Stimulated activated CD4-positive, alpha-beta T cell treated with anti-CD3 and anti-CD28 coated beads, Interleukin-15, amount 100 ng/mL, for 1 hour (primary cell): ENCODE measurements at places on chromosomes 5 and 9.
A peak's percentile ranks its signal among the peaks of the same experiment; 100 is the strongest.

DNA sequence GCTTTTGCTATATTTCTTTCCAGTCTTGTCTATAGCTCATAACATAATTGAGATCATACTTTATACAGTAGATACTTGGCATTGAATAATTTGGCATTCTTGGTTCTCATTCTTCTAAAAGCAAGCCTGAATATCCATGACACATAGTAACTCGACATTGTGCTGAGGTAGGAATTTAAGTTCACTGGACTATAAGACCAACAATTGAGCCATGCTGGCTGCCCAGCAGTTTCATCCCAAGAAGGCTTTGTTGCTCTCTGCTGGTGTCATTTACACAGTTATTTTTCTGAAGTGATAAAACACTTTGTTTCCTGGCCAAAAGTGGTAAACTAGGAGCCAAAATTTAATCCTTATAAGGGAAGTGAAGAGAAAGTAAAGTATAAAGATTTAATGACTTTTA lies 192.0 kb downstream of the ADAMTSL1 start:
- no peak for DNase-seq

GRCh38 chr9:124414612-124415011 lies 630 bp downstream of the PSMB7 start:
- DNase-seq: no peak

DNA sequence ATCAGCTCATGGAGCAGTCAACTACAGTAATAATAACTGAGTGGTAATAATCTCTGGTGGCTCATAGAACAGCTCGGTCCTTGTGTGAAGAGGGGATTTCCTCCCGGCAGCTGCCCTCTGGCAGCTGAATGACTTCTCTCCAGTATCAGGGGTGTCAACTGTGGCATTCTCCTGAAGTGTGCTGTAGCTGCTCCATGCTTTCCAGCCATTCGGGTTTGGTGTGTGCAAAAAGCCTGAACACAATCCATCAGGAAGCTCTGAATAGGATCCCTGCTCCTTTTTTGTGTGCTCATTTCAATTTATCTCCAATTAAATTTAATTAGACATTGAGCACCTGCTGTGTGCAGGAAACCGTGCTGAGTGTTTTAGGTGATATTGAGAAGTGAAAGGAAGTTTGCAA lies 59.8 kb upstream of the BARX1 start:
- no peak for DNase-seq

DNA sequence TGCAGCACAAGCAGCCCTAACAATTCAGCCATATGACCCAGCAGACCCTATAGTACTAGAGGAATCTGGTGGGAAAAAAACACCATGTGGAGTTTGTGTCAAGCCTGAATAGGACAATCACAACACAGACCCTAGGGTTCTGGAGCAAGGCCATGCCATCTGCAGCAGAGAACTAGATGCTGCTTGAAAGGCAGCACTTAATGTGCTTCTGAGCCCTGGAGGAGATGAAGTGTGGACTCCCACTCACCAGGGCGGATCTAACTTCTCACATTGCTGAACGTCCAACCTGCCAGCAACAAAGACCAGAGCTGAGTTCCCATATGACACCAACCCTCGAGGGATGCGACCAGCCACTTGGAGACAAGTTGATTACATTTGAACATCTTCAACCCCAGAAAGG lies 43.2 kb downstream of the GABBR2 start:
- DNase-seq: no peak

DNA sequence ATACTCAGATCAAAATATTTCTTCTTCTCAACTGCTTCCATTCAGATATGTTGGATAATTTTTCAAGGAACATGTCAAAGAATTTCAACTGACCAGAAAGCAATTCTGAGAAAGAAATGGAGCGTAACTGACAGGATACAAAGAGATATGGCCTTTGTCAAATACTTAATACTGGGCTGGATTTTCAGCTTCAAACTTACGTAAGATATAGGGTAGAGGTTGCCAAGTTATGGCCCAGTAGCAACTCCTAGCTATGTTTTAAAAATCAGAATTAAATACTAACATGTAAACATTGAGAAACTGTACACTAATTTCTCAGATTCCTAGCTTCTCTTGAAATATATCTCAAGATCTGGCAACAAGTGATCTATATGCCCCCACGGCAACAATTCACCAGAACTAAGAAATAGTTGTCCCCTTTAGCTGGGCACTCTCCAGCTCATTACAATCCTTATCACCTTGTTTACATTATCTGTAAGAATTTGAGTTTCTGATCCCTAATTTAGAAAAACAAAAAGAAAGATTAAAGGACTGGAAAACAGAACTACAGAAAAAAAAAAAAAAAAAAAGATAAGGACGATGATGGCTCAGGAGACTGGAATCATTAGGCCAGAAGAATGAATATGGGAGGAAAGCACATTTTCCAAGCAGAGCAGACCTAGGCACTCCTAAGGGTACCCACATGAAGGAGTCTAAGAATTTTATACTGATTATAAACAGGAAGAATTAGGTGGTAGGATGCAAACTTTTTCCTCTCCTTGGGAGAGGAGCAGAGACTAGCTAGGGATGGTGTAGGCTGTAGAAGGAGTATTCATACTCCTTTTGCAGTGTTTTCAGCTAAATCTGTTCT lies 23.0 kb downstream of the INIP start:
- DNase-seq: no peak

- no peak for DNase-seq
These were observed 120.9 kb upstream of the STK32A start for GRCh38 chr5:147113967-147114366.

DNA sequence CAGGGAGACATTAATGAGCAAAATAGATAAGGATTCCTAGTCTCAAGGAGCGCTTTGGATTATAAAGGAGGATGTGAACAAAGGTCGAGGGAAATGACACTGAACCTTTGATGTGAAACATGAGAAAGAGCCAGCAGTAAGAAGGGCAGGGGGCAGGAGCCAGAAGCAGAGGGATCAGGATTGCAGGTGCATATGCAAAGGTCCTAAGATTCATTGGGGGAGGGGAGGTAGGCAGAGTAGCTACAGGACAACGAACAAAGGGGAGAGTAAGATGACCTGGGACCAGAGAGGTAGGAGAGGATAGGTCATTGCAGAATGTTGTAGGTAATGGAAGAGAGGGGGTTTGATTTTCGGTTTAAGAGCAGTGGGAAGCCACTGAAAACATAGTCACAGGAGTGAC lies 129.2 kb upstream of the TRPM3 start:
- no peak for DNase-seq

DNA sequence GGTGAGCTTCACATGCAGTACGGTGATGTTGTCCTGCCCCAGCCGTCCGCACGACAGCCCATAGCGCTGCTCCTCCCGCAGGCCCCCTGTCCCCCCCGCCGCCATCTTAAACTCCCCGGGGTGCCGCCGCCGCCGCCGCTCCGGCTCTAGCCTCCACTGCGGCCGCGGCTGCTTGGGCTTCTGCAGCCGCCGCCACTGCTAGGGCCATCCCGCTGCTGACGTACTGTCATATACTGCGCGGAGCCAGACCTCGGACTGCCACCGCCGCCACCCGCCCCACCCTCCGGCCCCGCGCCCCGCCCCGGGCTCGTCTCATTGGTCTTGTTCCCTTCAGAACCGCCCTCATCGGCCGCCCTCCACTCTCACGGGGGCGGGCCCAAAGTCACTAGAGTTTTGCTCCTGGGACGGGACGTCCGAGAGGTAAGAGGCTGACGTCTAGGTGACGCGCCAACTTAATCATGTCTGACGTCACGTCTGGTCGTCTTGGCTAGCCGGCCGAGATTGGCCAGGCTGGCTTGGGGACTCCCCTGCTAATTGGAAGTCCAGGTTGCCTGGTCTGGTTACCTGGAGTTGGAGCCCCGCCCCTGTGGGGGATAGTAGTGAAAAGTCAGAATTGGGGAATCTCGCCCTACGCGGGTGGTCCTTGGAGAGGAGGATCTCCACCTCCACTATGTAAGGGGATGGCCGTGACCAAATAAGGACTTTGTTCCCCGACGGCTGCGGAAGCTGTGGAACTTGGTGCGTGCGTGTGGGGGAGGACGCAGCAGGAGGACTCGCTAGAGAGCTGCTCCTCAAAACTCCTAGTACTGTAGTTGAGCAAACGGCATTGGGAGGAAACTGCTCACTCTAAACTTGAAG lies at the start of gene ELL2:
TSS of gene ELL2 (minus strand) at position 235 of the 858 bp plus-strand sequence. CDS start at position 105, 130 bp downstream.
- DNase-seq: peak; percentile 94

- no peak for DNase-seq
These were observed 6.1 kb downstream of the IL12B start for GRCh38 chr5:159324102-159324755.

DNA sequence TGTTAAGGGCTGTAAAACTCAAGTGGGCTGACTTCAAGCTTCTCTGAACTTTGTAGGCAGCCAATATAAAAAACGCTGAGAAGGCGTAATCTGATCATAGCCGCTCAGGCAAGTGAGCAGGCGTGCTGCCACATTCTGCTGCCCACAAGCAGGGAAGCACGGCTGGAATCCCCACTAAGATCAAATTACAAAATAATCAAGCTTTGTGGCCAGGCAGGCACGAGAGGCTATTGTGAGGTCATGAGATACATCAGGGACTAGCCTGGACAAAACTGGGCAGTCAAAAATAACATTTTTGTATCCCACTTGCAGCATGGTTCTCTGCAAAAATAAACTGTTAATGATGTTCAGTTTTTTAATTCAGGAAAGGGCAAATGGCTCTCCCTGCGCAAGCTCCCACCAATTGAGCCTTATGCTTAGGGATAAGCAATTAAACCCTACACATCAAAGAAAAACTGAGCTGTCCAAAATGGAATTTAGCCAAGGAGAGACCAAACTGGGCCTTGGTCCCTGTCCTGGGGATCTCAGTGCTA lies 64.0 kb downstream of the POU5F2 start:
- DNase-seq: no peak

- no peak for DNase-seq
These were observed 92.3 kb downstream of the FANCC start for GRCh38 chr9:95225076-95225725.

GRCh38 chr5:123278284-123278683 lies 144.9 kb downstream of the CEP120 start:
- DNase-seq: no peak

DNA sequence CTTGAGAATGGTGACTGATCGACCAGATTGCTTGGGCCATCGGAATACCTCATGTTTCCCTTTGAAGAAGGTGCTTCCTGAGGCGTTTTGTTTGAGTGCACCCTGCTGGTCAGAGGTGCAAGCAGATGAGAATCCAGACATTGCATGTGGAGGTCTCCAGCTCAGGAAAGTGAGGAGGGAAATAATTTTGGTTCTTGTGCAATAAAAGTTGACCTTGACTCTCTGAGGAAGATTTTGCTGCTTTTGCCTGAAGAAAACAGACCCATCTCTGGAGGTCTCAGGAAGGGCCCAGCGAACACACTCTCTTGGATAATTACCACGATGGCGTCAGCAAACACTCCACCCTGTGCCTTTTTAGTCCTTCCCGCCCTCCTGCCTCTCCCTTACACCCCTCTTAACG lies 69.7 kb downstream of the GRAMD2B start:
- no peak for DNase-seq

DNA sequence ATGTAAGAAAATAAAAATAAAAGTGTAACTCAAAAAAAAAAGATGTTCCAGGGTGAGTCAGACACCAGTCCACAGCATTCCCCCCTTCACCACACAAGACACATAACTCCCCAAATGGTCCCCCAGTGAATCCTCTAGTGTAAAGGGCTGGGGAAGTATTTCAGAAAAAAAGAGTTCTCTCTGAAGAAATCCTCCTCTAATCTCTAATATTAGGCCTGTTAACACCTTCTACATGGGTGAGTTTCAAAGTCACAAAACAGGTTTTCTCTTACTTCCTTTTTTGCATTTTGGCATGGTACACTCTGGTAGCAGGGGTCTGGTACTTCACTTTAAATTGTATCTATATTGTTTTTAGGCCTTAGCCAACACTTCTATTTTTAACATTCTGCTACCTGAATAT lies 28.2 kb downstream of the RNF145 start:
- no peak for DNase-seq

- DNase-seq: no peak
These were observed 155.2 kb downstream of the BAAT start for GRCh38 chr9:101229606-101230005.

DNA sequence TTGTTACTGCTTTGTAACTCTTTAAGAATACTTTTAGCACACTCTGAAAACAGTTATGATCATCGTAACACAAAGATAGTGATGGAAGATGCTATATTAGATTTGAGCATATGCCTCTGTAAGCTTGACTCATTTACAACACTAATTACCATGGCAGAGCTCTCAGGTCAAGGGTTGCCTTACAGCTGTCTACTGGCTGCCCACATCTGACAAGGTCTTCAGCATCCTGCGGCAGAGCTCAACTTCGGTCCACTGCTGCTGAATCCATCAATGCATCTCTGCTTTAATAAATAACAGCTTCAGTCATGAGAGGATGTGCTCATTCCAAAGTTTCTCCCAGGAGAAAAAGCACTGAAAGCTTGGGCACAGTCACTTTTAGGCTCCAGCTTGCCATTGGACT lies 449.4 kb downstream of the RASEF start:
- DNase-seq: no peak

DNA sequence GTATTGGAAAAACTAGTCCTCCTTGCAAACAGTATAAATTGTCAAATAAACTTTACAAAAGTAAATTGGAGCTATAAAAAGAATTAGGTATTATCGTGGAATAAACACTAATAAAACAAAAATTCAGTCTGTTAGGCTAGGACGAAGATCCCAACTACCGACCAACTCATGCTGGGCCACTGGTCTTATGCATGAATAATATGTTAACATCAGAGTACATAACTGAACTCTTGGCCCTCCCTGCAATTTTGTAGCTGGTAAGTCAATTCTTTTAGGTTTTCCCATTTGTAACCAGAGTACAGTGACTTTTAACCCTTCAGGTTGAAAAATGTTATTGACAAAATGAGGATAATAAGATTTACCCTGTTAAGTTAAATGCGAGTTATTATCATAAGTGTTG lies 428.7 kb downstream of the BNC2 start:
- no peak for DNase-seq

GRCh38 chr9:89939626-89940292 lies 334.9 kb downstream of the GADD45G start:
- DNase-seq: no peak

DNA sequence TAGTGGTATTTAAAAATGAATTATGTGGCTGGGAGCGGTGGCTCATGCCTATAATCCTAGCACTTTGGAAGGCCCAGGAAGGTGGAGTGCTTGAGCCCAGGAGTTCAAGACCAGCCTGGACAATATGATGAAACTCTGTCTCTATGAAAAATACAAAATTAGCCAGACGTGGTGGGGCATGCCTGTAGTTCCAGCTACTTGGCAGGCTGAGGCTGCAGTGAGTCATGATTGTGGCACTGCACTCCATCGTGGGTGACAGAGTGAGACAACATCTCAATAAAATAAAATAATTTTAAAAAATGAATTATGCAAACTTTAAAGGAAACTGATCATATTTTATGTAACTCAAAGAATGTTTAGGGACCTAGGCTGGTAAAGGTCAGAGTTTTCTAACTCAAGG lies 310.8 kb upstream of the DMRT1 start:
- DNase-seq: no peak

DNA sequence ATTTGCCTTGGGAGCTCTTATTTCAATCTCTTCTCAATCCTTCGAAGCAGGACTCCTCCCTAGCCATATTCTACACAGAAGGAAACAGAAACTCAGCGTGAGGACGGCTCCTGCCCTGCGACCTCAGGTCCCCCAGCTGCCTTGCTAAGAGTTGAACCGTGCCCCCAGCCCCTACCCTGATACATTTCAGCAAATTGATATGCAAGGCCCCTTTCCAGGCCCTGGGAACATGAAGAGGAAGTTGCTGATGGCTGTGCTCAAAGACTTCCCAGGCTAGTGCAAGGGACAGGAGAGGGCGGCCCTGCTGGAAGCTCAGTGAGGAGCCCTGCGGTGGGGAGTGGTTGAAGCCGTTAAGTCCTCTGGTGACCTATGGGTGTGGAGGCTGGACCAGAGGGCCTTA lies 41.5 kb downstream of the BOD1 start:
- DNase-seq: no peak
